ENCODE measurements at places on chromosomes 2 and 18. TPM values are rescaled to one million over a fixed set of nuclear protein-coding genes. Genes with fewer than 3 reads are reported as not detected.

DNA sequence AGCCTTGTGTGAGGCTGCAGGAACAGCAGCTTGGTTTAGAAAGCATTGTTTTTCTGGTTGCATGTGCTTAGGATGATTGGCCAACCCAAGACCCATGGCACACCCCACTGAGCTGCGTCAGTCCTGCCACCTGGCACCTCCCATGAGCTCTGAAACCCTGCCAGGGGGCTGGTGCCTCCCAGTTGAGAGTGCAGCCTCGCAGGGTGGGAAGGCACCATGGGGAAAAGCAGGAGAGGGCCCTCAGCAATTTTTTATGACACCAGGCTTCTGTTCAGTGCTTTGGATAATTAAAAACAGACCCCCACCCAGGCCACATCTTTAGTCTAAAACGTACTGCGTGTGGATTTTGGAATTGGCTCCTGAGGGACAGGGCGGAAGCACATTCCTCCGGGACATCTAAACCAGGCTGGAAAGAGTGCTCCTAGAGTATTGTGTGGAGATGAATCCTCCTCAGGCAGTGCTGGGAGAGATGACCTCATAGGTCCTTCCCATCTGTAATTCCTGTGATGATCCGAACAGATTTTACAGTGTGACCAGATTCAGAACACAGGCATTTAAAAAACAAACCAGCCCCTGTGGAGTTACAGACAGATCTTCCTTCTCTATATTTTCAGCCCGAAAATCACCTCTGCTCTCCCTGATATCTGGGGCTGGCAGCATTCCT is 438.3 kb downstream of the ZNF521 start:
- no peak for DNase-seq

DNA sequence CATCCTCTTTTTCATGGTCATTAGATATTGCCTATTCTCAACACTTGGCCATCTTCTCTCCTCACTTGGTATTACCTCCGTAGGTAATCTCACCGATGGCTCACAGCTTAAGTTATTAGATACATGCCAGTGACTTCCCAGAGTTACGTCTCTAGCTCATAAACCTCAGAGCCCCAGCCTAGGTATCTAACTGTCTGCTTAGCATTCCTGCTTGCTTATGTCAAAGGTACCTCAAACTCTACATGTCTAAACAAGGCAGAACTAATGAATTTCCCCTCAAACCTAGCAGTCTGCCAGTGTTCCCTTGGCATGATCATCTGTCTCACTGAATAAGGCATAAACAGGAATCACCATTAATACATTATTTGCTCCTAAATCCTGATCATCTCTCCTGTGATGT is 27.7 kb upstream of the ZNF638 start:
- no peak for DNase-seq

Gene ACMSD
- total RNA-seq = not detected

DNA sequence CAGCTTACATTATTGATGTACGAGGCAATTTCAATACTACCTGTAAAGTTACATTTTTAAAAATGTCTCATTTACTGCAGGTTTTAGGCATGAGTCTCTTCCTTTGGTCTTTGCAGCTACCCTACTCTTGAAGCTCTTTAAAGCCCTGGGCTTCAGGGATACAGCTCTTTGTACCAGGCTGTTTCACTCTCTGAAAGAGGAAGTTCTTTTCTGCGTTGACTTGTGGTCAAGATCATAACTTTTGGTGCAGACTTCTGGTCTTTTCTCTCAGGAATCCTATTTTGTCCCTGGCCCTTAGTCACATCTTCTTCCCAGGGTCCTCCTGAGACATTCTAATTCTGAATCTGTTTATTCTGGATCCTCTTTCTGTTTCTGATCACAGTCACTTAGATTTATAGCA is 16.6 kb upstream of the HRH4 start:
- no peak for DNase-seq

DNA sequence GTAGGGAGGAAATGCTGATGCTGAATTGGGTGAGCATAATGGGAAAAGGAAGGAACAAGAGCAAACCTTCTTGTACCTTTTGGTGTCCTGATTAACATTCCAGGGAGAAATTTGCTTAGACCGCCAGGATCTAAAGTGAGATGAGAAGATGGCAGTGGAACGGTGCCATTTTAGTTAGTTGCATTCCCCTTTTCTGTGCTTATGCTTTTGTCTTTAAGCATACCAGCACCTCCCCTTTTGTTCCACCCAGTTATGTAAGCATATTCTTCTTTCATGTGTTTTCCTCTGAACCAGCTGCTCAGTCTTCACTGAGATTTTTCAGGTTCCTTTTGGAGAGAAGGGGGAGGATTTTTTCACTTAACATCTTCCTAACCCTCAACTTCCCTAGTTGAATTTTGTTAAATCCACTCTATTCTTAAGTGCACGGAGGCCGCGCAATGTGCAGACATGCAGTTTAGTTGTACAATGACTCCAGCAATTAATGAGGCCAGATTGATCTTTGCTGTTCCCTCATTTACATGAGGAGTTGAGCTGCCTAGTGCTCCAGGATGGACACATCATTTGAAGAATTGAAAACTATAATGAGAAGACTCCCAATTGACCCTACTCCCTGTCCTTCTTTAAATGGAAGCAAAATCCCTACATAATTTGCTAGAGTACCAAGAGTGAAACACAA is 73.9 kb downstream of the MAP4K4 start:
- DNase-seq = no peak

DNA sequence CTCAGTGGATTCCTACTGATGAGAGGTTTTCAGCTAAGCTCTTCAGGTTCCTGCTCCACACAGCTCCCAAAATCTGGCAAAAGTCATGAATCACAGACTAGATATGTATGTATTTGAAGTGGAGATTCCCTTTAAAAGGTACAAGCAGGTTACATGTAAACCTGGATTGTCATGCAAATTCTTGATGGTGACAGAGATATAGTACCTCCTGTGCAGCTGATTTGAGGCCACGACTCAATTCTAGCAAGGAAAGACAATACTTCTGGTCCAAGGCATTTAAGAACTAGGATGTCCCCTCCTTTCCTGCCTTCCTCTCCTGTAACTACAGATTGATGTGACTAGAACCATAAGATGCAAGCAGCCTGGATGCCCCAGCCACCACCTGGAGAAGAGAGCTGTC is 55.0 kb downstream of the GORASP2 start:
- no peak for DNase-seq
